Stimulated activated CD4-positive, alpha-beta T cell treated with anti-CD3 and anti-CD28 coated beads, TNF-alpha, amount 100 ng/mL, for 48 hours (primary cell): ENCODE measurements at places on chromosomes 12 and 14.

- peak; percentile 86 for DNase-seq
Measured at GRCh38 chr12:65169320-65170208, at the start of gene LEMD3. Gene LEMD3 (plus strand): TSS chr12:65169583. CDS start chr12:65169597, 14 bp downstream.

- DNase-seq, result no peak
Measured at GRCh38 chr14:87995500-87996290, 2.7 kb upstream of the GALC start.

- DNase-seq, result no peak
Measured at GRCh38 chr12:57380300-57380699, 50.5 kb downstream of the R3HDM2 start.

GRCh38 chr12:96425321-96425720, 25.1 kb upstream of the CDK17 start:
- peak; percentile 14 for DNase-seq

- no peak for DNase-seq
Measured at GRCh38 chr14:101562659-101563351, 1.5 kb downstream of the DIO3 start.

GRCh38 chr14:58638231-58639197, 752 bp downstream of the DACT1 start:
- DNase-seq, result no peak

- no peak for DNase-seq
Measured at GRCh38 chr12:116390401-116391335, 113.2 kb upstream of the MED13L start.

GRCh38 chr14:64196814-64197411, 97.3 kb downstream of the ESR2 start:
- no peak for DNase-seq

DNA sequence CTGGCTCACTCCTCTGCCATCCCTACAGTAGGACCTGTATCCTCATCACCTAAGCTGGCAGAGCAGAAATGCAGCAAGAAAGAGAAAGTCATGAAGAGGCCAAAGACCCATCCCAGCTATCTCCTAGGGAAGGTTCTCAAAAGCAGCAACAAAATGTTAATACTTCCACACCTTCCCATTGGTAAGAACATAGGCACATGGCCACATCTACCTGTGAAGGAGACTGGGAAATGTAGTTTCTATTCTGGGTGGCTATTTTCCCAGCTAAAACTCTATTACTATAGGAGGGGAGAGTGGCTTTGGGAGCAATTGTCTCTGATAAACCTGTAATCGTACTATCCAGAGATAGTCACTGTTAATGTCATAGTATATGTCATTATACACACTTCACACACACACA, 13.7 kb upstream of the EIF2B2 start:
- no peak for DNase-seq

- DNase-seq, result no peak
Measured at GRCh38 chr12:91404441-91404840, 221.8 kb upstream of the DCN start.

DNA sequence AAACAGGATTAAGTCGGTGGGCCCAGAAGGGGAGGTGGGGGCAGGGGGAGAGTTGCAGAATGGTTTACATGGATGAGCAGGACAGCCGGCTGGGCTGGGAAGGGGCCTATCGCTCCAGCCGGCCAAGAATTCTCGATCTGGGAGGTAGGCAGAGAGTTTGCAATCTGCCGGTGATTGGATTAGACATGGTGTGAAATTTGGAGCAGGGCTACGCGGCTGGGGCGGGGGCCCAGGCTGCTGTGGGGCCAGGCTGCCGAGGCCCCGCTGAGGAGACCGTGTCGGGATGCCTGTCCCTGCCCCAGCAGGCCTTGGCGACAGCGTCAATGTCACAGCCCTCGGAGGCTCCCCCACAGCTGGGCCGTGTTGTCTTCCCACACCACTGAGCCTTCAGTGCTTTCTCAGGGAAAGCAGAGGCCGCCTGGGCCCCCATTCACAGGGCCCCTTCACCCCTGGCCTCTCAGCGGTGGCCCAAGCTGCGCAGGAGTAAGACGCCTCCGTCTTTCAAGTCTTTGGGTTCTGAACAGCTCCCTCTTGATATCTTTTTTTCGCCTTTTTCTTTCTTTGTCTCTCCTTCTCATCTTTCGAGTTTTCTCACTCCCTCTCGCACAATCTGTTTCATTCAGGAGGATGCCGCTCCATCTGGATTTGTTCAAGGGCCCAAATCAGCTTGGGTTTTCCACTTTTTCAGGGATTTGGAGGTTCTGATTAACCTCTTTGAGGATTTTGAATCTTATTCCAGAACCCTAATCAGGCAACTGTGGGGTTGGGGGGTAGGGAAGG, 117.5 kb upstream of the PARP11 start:
- DNase-seq, result no peak

DNA sequence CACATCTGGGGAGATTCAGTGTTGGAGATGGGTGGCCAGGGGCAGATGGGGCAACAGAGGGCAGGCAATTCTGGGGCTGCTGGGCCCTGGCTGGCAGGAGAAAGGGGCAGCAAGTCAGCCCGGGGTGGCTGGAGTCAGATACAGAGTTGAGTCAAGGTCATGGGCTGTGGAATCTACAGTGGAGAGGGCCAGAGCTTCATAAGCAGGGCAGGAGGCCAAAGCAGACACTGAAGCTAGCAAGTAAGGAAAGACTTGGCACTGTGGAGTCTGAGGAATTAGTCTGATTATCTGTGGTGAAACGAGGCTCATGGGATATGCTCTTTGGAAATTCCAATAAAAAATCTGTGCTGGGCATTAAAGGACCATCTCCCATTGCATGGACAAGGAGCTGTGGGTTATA, 95.5 kb downstream of the TMX1 start:
- no peak for DNase-seq

DNA sequence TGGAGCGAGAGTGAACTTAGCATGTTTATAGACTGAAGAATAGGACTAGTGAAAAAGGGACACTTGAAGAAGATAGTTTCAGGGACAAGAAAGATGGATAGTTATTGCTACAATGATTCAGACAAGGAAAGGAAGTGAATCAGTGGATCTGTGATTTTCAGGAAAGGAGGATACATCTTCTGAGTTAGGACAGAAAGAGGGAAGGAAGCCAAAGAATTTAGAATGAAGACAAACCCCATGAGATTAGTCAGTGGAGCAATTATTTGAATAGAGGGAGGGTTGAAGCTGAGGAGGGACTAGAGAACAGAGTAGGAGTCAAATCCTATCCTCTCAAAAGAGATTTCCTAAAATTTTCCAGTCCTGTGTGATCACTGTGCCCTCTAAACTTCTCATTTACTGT, 282.7 kb downstream of the AKAP6 start:
- no peak for DNase-seq

DNA sequence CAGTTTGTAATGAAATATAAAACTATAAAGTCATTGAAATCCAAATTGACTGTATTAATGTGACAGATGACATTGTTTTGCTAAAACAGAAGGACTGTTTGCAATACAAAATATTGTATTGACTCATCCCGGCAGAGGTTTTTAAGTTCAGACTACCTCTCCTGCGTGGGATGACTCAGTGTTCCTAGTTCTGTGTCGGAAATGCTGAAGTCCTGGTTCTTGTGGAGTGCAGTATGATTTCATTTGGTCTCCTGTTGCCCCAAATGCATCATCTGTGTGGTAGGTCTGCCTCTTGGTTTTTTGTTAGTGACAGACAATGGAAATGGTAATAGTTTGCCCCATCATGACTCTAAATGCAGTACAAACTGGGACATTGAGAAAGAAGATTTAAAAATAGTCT, 27.8 kb downstream of the PELI2 start:
- DNase-seq, result no peak

DNA sequence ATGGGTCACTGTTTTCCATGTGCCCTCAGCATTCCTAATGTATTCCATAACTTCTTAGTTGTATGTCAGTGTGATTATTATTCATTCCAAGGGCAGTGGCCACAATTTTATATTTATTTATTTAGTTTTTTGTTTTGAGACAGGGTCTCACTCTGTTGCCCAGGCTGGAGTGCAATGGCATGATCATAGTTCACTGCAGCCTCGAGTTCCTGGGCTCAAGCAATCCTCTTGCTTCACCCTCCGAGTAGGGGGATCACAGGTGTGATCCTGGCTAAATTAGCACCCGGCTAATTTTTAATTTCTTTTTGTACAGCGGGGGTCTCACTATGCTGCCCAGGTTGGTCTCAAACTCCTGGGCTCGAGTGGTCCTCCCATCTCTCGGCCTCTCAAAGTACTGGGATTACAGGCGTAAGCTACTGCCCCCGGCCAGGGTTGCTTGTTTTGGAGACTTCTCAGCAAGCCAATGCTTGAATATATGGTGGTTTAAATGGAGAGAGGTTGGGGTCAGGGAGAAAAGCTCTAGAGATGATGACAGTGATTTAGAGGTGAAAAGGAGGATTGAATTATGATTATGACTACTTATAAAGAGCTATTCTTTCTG, 7.6 kb downstream of the GPRC5A start:
- DNase-seq, result no peak

DNA sequence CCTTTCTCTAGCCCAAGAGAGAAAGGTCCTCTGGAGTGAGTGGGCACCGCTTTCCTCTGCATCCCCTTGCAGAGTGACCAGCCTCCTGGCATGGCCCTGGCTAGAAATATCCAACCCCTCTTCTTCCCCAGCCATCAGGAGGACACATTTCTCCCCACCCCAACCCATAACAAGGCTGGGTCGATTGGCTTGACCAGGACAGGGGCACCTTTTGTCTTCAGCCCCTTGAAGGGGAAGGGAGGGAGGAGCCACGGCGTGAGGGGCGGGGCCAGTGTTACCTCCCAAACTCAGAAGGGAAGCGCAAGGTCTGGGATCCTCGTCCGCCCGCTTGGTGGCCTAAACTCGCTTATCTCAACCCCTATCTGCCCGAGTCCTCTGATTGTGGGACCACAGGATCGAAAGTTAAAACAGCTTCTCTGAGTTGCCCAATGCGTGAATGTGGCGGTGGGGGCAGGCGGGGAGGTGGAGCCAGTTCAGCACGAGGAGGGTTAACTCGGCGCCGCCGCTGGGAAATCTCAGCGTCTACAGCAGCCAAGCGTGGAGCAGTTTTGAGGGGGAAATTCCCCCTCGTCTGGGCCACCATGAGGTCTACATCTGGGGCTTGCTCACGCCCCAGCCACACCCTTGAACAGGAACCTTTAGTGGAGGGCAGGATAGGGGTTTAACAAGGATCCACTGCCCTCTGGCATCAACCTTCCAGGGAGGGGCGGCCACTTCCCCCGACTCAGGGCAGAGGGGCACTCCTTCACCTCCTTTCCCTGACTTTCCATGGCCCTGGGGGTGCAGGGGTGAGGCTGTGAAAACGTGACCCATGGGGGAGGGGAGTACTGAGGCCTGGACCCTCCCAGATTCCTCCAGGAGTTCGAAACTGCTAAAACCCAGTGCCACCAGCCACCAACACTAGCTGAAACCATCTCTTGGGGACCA, 795 bp downstream of the STAT6 start:
- DNase-seq, result peak; percentile 48

DNA sequence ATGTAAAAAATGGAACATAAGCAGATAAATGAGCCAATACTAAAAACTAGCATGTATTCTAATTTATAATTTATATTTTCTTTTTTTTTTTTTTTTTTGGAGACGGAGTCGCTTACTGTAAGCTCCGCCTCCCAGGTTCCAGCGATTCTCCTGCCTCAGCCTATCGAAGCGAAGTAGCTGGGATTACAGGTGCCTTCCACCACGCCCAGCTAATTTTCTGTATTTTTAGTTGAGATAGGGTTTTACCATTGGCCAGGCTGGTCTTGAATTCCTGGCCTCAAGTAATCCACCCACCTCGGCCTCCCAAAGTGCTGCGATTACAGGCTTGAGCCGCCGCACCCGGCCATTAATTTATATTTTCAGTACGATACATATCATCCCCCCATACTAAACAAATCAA, 2.7 kb downstream of the MAPK1IP1L start:
- no peak for DNase-seq

- no peak for DNase-seq
Measured at GRCh38 chr14:57046175-57046574, 222.5 kb downstream of the EXOC5 start.

- DNase-seq, result peak; percentile 24
Measured at GRCh38 chr14:21734457-21735074, 60.9 kb upstream of the OR4E1 start.

DNA sequence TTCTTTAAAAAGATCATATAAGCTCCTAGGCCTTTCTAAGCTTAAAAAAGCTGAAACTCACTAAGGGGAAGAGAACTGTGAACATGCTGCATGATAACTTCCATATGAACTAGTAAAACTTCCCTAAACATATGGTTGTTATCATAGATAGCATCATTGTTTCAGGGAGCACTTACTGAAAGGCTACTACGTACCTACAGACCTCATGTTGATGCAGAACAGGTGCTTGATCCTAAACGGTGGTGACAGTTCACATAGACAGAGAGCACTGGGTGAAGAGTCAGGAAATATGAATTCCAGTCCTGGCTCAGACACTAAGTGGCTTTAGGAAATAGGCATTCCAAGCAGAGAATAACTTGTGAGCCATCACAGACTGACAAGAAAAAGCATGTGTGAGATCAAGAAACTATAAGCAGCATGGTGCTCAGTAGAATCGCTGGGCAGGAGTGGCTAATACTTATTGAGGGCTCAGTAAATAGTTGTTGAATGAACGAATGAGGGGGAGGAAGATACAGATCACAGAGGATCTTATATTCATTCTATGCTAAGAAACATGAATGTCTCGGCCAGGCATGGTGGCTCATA, 78.4 kb upstream of the NUDT4 start:
- DNase-seq, result no peak

DNA sequence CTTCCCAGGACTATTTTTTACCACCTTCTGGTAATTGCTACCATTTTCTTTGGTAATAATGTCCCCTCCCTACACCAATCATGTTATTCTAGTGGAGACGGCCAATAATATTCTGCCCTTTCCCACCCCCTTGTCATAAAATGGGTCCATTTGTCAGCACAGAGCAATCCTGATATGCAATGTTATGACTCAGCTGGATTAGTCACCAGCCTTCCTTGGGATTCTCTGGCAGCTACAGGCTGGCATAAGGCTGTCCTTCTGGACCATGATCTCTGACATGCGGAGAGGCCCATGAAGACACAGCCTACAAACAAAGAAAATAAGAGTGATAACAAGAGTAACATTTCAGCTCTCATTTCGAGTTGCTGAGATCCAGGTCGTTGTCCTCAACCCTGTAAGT, 222.0 kb upstream of the CPNE8 start:
- DNase-seq, result no peak

DNA sequence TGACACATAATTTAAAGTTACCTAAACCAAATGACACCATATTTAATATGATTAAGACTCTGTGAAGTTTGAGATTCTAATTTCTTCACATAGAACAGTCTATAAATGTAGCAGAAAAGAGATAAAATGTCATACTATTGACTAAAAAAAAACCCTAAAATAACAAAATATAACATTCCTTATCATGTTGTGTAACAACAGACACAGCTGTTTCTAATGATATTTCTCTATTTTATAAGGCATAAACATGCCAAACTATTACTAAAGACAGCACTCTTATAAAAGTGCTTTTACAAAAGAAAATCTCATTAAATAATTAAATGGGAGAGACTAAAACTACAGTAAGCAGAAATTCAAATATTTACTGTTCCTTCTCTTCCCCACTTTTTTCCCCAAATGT, 49.4 kb downstream of the NOVA1 start:
- DNase-seq, result no peak

- DNase-seq, result peak; percentile 81
Measured at GRCh38 chr14:50344116-50344775, 32.1 kb downstream of the DMAC2L start.

GRCh38 chr14:64705381-64706118, 1.3 kb downstream of the PLEKHG3 start:
- DNase-seq, result no peak

GRCh38 chr12:74820324-74820723, 282.7 kb downstream of the ATXN7L3B start:
- no peak for DNase-seq

GRCh38 chr14:34498684-34499412, 36.8 kb upstream of the SPTSSA start:
- no peak for DNase-seq
